ENCODE measurements at places on chromosomes 3 and 15.

- DNase-seq: peak; percentile 58
Measured at GRCh38 chr15:77107531-77108355, 36.8 kb upstream of the TSPAN3 start.

GRCh38 chr3:38015984-38016383 lies 13.5 kb downstream of the PLCD1 start:
- DNase-seq: no peak

- DNase-seq: no peak
Measured at GRCh38 chr15:99399061-99399460, 147.8 kb downstream of the LRRC28 start.

DNA sequence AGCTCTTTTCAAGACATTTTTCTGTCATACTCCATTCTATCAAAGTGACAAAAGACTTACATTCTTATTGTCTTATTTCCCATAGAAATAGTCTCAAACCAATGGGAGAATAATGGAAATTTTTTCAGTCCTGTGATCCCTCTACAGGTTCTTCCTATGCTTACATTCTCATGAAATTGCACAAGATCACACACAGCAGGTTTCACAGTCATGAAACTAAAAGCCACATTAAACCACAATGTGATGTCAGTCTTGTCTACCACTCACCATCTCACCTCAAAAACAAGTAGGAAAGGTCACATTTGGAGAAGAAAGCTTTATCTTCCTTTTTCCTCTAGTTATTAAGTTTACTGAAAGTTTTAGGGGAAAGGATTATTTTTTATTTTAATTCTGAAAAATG lies 161.0 kb upstream of the RORA start:
- DNase-seq: no peak

DNA sequence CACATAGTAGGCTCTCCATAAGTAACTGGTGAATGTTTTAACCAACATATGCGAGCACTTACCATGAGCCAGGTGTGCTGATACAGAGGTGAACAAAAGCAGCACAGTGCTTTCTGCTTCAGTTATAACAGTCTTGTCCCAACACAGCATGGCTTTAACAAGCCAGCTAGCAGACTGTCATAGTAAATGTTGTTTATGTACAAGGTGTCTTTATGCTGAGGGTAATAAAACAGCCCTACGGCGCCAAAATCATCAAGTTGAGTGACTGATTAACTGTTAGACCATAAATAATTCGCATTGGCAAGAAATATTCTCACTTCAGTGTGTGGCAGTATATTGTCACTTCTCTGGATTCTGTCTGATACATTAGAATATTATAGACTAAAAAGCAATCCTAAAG lies 646.0 kb upstream of the CFAP20DC start:
- no peak for DNase-seq

DNA sequence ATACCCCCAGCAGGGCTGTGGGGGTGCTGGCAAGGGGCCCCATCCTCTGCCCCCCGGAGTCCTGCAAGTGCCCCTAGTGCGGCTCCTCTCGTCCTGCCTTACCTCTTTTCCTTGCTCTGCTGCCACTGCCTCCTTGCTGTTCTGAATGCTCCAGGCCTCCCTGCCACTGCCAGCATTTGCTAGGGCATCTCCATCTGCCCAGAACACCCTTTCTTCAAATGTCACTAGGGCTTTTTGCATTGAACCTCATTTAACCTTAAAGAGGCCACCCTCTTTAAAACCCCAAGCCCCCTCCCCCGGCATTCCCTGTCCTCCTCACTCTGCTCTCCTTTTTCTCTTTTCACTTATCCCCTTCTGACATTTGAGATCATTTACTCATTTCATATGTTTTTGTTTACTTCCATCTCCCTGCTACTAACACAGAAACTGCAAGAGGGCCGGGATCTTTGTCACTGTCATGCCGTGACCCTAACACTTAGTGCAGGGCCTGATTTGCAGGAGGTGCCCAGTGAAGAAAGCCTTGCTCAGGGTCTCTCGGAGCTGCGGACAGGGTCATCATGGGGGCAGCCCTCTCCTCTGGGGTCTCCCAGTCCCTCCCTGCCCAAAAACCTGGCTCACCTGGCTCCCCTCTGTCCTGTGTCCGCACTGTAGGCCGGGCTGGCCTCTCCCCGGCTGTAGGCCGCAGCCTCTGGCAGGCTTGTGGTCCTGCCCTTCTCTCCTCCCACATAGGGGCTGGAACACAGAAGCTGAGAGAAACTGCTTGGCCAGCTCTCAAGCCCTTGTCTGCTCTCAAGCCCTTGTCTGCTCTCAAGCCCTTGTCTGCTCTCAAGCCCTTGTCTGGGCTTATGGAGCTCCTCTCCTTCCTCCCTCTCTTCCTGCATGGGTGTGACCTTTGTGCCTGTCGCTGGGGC lies at the start of gene ACOX2:
Gene ACOX2 (minus strand): TSS at position 690 of the 911 bp plus-strand sequence. CDS start 2,084 bp downstream, outside the sequence.
- DNase-seq: peak; percentile 55
